ENCODE measurements at places on chromosomes 1 and 21.

DNA sequence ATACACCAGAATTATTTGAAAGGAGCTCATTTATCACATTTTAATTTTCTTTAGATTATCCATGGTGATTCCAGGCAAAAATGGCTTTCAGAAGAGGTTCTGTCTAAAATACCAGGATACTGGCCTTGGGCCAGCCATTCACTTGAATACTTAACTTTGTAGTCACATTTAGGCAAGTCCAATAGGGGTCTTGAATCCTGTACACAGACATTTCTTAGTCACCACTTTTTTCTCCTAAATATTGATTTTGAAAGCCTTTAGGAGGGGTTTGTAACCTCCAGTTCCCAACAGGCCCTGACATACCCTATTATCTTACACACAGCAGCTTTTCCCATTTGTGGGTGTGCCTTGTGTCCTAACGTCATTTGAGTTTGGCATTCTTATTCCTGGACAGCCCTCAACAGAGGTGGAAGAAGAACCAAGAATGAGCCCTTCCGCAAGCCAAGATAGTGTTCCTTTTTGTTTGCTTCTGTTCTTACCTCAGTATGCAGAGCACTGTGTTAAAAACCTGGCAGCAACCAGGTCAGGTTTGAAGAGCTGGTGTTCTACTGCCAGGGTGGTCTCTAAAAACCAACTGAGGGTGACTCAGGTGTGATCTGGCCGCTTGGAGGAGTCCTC, 19.5 kb downstream of the MAP3K7CL start:
- no peak for DNase-seq

- no peak for DNase-seq
Measured at GRCh38 chr1:185608177-185608576, 126.0 kb upstream of the HMCN1 start.

- no peak for DNase-seq
Measured at GRCh38 chr1:228736844-228737445, 1.7 kb downstream of the RHOU start.

GRCh38 chr1:111489604-111490003, 13.8 kb downstream of the ADORA3 start:
- DNase-seq, result no peak

DNA sequence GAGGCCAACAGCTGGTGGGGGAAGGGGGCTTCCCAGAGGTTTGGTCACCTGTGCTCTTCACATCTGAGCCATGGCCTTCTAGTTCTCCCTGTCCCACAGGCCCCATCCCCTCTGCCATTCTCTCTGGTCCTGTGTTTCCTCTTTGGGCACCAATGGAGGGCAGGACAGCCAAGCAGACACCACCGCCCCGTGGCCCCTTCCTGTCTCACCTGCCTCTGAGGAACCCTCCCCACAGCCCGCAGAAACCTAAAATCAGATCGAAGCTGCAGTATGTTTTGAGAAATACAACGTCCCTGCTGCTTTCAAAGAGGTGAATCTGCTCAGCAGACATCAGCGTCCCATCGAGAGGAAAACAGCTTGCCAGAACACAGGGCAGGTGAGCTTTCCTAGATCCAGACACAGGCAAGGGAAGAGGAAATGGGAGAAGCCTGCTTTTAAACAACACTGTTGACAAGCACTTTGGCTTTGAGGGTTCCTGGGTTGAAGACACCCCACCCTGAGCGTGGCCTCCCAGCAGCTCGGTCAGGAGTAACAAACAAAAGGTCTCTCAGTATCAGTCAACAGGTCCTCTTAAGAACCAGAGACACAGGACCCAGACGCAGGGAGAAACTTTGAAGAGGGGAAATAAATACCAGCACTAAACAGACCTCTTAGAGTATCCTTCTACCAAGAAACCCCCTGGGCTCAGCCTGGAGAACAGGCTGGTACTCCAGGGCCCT, 2.3 kb downstream of the PANK4 start:
- DNase-seq, result no peak

GRCh38 chr1:87959236-87959635, 630.6 kb downstream of the LMO4 start:
- DNase-seq, result no peak

DNA sequence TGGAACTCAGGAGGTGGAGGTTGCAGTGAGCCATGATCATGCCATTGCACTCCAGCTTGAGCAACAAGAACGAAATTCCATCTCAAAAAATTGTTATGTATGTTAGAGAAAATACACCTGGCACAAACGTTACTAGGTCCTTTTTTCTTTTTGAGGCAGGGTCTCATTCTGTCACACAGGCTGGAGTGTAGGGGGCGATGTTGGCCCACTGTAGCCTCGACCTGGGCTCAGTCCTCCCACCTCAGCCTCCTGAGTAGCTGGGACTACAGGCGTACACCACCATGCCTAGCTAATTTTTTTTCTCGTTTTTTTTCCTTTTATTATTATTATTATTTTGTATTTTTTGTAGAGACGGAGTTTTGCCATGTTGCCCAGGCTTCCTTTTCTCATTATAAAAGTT, 4.4 kb downstream of the HAX1 start:
- no peak for DNase-seq

- no peak for DNase-seq
Measured at GRCh38 chr1:221138516-221138915, 259.3 kb downstream of the HLX start.

- no peak for DNase-seq
Measured at GRCh38 chr1:227782226-227782625, 33.2 kb upstream of the PRSS38 start.

DNA sequence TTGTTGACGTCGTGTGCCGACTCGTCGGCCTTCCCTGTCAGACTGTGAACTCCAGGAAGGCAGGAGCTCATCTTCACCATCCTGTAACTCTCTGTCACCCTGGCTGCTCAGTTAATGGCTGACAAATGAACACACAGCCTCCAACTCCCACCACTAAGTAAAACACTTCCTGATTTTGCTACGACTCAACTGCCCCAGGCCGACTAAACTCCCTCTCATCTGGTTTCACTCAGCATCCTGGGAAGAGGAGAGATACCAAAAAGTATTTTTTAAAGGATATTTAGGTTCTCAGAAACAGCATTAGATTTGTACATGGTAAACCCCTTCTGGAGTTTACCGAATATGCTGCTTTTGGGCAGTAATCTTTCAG, 18.2 kb upstream of the LHX4 start:
- DNase-seq, result no peak

DNA sequence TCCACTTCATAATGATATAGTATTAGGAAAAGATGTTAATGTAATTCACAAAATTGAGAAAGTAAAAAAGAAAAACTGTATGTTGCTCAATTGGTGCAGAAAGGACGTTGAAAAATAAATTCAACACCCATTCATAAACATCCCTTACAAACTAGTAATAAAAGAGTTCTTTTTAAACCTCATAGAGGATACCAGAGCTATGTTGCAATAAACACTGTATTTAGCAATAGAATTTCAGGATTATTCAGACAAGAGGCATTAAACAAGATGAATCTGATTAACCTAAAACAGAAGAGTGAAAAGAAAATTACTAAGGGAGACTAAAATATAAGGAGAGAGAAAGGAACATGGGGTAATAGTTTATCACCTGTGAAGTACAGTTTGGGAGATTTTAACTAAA, 154.8 kb downstream of the NTPCR start:
- DNase-seq, result no peak

DNA sequence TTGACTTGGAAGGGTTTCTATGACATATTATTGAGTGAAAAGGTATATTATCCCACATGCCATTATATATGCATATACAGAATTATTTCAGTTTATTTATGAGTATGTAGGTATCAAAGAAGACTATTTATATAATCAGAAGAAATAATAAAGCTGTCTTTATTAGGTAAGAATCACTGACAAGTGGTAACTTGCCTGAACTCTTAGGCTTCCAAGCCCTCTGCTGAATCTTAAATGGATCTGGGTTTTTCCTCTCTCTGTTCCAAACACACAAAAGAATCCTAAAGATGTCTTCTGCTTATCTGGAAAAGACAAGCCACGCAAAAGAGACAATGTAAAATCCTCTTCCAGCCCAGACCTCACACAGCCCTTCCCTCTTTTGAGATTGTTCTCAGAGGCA, 14.9 kb upstream of the SEC16B start:
- DNase-seq, result no peak

DNA sequence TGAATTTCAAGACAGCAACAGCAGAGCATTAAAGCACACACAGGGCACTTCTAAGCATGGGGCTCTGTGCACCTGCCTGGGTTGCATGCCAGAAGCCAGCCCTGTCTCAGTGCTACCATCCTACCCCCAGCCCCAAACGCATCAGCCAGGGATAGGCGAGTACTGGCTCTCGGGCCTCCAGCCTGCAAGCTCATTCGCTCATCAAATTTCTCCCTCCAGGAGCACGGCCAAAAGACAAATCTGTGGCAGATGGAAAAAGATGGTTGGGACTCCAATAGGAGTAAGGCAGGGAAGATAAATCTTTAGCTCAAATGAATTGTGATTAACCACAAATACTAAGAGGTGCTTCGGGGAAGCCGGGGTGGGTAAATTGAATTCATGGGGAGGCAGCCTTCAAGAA, 189.6 kb downstream of the KAZN start:
- no peak for DNase-seq

DNA sequence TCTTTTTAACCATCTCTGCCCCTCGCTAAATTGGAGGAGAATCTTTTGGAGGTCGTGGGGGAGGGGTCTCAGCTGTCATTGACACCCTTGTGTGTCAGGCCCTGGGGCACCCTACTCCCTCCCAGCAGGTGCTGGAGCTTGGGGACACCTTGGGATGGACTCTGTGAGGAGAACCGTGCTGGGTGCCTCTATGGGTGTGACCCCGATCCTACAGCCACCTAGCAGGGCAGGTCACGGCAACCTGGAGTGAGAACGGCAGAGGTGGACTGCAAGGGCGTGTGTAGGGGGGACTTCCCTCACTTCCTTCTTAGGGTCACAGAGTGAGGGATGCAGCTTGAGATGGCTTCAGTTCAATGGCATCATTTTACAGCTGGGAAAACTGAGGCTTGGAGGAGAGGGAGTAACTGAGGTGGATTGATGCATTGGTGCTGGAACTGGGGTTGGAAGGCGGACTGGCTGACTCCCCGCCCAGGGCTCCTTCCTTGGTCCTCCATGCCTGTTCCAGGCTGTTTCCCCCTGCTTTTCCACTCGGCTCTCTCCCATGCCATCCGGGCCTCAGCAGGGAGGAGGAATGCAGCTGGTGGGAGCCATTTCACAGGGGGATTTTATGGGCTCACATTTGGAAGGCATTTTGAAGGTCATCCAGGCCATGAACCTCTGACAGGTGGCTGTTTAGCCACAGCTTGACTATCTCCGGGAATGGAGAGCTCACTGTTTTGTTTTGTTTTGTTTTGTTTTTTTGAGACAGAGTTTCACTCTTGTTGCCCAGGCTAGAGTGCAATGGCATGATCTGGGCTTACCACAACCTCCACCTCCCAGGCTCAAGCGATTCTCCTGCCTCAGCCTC, 18.8 kb upstream of the ARHGEF10L start:
- no peak for DNase-seq

- no peak for DNase-seq
Measured at GRCh38 chr1:69824932-69825331, 257.2 kb downstream of the LRRC7 start.

GRCh38 chr21:31279214-31279613, 64.8 kb downstream of the TIAM1 start:
- DNase-seq, result no peak

DNA sequence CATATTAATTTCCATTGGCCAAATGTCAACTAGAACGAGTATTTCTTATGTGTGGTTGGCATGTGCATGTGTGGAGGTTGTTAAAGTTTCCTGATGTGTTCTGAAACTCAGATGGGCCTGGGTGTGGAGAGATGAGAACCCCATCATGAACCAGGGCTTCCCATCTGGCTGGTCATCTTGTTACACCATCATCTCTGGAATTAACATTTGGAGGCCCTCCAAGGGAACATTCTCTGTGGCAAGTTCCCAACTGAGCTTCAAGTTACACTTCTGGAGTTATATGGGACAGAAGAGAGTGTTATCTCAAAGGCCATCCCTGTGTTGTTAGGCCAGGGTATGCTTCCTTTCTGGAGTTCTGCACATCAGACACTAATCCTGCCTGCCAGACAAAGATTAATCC, 183.6 kb downstream of the TTLL7 start:
- no peak for DNase-seq

DNA sequence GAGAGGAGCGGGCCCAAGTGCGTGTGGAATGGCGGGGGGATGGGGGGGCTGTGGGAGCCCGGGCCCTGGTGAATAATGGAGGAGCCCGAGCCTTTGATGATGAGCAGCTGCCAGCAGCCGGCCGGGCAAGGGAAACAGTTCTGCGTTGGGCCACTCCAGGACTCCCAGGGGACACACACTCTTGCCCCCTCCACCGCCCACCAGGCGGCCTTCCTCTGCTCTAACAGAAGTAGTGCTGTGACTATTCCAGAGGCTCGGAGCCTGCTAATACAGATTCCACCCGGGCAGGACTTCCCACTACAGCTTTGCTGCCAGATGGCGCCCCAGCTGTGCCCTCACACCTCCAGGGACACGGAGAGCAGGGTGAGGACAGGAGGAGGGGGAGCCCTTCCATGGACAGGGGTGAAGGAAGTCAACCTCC, 48.2 kb upstream of the LRP8 start:
- DNase-seq, result no peak

DNA sequence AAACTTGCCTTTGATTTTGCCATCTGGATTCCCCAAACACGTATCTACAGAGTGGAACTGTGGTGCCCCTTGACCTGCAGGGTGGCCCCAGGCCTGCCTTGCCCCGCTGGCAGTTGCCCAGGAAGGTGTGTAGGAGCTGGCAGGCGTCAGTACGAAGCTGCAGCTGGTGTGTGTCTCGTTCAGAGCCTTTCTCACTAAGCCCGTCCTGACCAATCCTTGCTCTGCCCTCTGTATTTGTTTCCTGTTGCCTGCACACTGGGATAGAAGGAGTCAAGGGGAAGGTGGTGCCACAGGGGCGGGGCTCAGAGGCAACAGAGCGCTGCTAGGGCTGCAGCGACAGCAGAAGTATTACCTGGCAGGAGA, 5.2 kb upstream of the VSIG8 start:
- DNase-seq, result peak; percentile 85

- DNase-seq, result peak; percentile 81
Measured at GRCh38 chr1:234478152-234478480, 863 bp downstream of the TARBP1 start.

- DNase-seq, result no peak
Measured at GRCh38 chr1:22685591-22686059, 25.0 kb upstream of the EPHB2 start.

DNA sequence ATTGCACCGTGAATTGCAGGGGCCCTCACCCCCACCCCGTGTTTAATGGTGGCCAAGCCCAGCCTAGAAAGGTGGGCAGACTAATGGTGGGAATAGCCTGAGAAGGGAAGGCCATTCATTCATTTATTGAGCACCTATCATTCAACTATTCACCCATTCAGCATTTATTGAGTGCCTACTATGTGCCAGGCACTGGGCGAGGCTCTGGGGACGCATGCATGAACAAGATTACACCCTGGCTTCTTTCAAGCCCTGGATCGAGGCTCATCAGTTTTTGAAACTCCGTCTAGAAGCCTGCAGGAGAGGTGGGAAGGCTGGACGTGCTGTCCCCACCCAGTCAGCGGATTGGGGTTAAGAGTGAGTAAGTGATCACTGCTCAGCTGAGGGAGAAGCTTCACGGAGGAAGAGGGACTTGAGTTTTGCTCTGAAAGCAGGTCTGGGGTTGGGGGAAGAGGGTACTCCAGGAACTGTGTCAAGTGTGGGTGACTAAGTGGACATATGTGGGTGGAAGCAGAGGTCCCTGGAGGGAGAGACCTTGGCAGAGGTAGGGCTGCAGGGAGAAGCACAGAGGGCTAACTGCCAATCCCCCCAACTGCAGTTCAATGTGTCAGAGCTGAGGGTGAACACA, 35.6 kb downstream of the MEF2D start:
- DNase-seq, result no peak
